ENCODE measurements at places on chromosomes 4 and X.
A peak's percentile ranks its signal among the peaks of the same experiment; 100 is the strongest.

GRCh38 chr4:65951177-65951576 is 280.9 kb upstream of the EPHA5 start:
- no peak for DNase-seq

GRCh38 chr4:124650614-124651013 is 61.9 kb downstream of the ANKRD50 start:
- no peak for DNase-seq

DNA sequence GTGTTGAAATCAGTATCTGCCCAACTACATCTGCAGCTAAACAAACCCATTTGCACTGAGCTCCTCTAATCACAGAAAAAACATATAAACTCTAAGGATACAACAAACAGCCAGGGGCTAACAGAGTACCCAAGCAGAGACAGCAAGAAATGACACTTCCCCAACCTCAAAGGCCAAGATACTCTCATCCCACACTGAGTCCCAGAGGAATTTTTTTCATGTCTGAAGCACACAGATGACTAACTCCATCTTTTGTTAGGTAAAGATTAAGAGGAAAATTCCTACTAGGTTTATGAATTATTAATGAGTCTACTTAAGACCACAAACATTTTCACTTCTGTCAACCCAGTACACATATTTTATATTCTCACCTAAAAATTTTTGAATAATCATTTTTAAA is 31.6 kb downstream of the SEPSECS start:
- no peak for DNase-seq

DNA sequence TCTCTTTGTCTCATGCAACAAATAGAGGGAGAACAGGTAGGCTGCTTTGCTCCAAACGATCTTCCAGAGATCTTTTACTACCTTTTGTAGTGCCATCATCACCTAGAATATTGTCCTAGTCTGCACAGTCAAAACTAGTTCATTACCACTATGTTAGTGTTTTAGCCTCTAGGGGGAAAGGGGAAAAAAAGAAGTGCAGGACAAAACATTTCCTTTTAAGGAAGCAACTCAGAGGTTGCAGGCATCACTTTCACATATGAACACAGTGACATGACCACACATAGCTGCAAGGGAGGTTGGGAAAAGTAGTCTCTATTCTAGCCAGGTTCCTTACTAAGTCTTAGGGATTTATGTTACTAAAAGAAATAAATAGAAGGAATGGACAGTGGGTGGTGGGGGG is 39.3 kb upstream of the RAP2C start:
- no peak for DNase-seq

DNA sequence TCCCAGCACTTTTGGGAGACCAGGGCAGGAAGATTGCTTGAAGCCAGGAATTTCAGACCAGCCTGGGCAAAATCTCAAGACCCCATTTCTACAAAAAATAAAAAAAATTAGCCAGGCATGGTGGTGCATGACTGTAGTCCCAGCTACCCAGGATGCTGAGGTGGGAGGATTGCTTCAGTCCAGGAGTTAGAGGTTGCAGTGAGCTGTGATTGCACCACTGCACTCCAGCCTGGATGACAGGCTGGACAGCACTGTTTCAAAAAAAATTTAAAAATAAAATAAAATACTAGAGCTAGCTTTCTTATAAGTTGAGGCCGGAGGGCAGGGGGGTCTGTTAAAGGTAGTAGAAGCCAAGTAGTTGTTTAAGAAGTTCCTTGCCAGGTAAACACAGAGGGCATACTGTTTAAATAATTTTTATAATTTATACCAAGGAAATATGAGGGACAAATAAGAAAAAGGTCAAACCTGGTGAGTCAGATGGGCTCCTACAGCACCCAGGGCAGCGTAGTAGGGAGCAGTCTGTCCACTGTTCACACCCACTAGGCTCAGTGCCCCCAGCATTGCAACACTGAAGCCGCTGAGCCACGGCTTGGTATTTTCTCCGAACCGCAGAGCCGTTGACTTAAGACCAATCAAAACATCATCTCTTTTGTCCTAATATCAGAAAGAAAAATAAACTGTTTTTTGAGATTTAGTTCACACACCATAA is 17.3 kb downstream of the COQ2 start:
- DNase-seq = no peak

DNA sequence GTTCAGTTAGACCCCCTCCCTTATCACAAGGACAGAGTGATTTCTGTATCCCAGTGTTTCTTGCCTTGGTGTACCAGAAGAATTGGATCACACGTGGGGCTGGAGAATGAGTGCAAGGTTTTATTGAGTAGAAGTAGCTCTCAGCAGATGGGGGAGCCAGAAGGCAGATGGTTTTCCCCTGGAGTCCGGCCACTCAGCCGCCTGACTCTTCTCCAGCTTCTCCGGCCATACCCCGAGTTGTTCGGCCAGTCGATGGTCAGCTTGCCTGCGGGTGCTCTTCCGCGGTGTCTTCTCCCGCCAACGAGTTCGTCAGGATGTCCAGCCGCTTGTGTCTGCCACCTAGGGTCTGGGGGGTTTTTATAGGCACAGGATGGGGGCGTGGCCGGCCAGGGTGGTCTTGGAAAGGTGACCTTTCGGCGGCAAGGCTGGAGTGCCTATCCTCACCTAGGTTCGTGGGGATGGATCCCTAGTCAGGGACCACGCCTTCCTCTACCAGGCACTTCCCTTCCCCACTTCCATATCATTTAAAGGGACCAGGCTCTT is 14.5 kb downstream of the GAB1 start:
- DNase-seq = no peak

GRCh38 chr4:123430501-123430900 is 33.9 kb downstream of the SPRY1 start:
- DNase-seq = no peak

DNA sequence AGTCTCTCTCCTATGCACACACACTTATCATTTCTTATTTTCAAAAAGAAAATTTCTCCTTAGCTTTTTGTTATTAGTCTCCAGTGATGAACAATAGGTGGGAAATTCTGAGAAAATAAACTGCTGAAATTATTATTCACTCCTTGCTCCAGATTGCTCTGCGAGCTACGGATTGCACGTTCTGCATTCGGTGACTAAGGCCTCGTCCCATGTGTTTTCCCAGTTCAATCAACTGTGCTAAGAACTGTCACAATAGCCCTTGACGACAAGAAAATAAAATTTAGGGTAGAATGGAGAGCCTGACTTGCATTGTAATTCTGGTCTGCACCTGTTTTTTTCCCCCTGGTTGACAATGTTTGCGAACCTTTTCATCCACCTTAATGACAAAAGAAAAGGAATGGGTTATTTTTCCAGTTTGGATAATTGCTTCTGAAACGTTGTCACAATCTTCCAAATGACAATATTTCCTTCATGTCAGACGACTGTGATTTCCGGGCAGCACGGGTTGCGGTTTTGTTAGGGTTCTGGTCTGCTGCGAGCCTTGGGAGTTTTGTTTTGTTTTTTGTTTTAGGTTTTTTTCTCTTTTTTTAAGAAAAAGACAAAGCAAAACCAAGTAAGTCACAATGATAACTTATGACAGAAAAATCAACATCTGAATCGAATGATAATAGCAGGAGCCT is 124.5 kb upstream of the NOCT start:
- peak; percentile 73 for DNase-seq

- DNase-seq = peak; percentile 81
Measured at GRCh38 chr4:19319607-19320006, 932.1 kb upstream of the SLIT2 start.

GRCh38 chr4:141721174-141721573 is 84.8 kb downstream of the IL15 start:
- DNase-seq = no peak

DNA sequence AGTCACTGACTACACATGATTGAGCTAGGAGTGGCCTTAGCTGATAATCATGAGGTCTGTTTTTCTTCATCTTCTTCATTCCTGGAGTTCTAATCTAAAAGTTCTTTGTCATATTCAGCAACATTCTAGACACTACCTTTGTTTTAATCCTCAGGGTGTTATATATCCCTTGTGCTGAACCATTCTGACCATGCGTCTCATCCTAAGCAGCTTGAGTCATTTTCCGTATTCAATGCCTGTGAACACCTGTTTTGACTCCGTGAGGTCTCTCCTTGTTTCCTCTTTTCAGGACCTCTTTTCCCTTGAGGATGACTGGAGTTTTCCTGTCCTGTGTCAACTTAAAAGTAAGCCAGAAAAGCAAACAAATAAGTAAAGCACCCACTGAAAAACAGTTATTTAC is 597.9 kb downstream of the GBA3 start:
- no peak for DNase-seq

DNA sequence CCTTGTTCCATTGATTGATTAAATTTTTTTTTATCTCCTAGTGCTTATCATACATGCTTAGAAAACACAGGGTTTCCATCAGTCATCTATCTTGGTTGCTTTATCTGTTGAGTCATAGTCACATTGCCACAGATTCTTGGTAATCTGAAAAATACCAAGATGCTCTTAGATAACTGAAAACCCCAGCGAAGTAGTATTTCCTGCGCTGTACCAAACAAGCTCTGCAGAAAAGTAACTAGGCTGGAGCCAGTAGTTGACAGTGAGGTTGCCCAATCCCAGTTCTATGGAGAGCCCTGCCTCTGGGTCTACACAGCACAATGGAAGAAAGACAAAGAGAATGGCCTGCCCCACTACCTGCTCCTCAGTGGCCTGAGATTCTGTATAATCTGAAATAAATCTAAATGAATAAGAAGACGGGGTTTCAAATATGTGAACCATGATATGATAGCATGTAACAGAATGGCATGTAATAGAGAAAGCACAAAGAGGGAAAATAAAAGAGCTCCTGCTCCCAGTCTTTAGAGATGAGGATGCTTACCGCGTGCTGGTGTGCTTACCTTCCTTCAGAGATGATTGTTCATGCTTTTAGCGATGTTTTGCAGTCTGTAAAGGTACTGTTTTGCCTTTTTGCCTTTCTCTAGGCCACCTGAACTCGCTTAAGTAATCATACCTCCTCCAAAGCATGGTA is 55.3 kb upstream of the RAPGEF2 start:
- no peak for DNase-seq

Data from NCI-H748 treated with DMSO at 0.1 percent for 48 hours (cell line).